Stimulated activated CD4-positive, alpha-beta T cell treated with anti-CD3 and anti-CD28 coated beads, Interleukin-2, amount 100 ng/mL, for 48 hours (primary cell): ENCODE measurements at places on chromosomes 11 and 22.

DNA sequence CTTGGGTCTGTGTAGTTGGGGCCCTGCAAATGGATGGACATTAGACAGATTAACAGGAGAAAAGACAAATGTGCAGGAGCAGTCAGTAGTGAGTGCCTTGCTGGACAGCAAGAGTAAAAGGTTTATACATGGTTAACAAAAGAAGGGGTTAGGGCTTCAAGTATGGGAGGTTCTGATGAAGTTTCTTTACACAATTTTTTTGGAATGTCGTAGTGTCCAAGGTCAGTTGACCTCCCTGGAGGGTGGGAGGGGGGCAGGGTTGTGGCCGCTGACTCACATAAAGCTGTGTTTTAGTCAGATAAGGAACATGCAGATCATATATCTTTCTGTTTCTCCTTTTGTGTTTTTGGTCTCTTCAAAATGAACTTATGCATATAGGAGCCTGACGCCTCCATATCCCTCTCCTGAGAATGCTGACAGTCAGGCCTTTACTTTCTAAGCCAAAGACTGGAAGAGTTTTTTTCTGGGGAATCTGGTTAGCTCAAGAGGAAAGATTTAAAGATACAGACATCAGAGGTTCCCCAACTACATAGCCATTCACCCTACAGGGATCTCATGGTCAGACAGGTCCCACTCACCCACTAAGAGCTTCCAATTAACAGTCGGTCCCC, 134.3 kb downstream of the NECTIN1 start:
- DNase-seq: no peak

DNA sequence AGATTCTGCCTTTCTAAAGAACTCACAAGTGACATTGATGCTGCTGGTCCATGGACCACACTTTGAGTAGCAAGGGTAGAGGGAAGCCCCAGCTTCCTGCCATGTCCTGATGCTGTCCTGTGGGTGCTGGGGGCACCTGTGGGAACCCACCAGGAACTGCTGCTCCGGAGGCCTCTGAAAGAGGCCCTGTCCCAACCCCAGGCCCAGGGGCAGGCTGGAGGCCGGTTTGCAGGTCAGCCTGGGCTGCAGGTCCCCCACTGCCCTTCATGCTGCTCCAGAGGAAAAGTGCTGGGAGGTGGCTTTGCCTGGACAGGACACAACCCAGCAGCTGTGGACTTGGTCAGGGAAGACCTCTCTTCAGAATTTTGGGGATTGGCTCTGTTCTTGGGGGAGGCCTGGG, 44.8 kb upstream of the SLC22A12 start:
- no peak for DNase-seq

DNA sequence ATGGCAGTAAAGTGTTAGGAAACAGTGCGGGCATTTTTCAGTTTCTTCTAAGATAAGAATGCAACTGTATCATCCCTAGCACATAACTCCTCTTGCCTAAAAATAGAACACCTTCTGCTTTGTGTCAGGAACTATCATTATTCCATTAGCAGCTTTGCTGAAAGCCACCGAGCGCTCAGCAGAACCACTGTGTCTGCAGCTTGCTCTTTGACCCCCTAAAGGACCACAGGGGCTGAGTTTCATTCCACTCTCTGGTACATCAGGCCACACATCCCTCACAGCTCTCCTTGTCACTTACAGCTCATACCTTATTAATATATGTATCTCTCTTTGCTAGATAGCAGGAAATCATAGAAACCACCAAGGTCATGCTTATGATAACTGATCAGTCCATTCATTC, 360.2 kb downstream of the KCNA4 start:
- DNase-seq: no peak

GRCh38 chr22:35065183-35065582, 775 bp upstream of the ISX start:
- DNase-seq: no peak

DNA sequence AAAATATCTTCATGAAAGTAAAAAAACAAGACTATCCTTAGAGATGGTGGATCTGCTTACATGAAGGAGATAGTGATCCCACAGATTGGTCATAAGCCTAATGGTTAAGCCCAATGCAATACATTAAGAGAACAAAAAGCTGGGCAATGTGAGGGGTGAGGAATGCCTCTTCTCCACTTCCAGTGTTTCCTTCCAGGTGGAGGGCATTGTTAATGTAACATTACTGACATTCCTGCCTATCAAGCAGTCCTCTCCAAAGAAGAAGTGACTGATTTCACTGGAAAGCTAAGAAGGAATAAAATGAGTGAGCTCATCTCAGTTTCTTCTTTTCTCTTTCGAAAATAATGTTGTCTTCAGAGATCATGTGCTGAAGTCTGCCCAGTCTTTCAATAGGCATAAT, 207.8 kb downstream of the RAB38 start:
- DNase-seq: no peak

GRCh38 chr22:25008666-25009065, 56.1 kb downstream of the KIAA1671 start:
- no peak for DNase-seq

DNA sequence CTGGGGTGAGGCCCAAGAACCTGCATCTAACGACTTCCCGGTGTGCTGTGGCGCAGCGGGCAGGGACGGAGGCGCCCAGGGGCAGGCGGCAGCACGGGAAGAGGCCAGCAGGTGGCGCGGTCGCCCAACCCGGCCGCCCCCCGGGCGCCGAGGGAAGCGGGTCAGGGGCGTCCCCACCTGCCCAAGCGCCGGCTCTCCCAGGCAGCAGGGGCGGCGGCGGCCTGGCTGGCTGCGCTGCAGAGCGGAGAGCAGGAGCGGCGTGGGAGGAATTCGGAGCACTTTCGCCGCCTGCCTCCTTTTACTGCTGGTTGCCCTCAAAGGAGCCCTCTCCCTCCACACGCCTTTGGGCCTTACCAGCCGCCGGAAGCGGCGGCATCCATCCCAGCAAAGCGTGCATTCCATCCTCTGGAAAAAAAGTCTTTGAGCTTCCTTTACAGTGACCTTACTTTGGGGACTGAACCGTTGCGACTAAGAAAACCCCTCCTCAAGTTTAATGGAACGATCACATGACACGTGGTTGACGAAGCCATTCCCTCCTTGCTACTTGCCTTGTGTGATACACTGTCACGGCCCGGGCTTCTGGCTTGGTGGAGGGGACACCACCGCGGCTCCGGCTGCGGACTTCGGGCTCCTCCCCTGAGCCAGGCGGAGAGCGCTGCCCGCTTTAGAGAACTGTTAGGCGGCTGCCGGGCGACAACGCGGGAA, 106.8 kb upstream of the CLMP start:
- DNase-seq: peak; percentile 73

DNA sequence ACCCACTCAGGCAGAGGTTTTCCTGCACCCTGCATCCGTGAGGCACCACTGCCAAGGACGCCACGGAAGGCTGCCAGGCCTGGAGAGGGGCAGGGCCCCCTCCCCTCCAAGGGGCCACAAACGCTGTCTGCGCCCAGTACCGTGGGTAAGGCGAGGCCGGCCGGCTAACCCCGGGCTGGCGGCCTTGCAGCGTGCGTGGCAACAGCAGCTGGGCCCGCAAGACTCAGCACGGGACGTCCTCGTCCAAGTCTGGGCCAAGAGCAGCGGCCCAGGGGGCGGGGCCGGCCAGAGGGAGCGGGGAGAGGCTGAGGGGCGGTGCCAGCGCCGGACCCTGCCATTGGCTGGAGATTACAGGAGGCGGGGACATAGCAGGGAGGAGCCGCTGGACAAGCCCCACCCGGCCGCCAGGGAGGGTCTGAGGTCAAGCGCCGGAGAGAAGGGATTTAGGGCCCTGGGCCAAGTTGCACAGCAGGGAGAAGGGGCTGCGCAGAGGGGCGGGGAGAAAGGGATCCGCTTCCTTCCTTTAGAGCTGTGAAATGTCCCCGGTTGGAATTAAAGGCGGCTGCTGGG, 16.0 kb downstream of the SLC43A1 start:
- DNase-seq: peak; percentile 41

DNA sequence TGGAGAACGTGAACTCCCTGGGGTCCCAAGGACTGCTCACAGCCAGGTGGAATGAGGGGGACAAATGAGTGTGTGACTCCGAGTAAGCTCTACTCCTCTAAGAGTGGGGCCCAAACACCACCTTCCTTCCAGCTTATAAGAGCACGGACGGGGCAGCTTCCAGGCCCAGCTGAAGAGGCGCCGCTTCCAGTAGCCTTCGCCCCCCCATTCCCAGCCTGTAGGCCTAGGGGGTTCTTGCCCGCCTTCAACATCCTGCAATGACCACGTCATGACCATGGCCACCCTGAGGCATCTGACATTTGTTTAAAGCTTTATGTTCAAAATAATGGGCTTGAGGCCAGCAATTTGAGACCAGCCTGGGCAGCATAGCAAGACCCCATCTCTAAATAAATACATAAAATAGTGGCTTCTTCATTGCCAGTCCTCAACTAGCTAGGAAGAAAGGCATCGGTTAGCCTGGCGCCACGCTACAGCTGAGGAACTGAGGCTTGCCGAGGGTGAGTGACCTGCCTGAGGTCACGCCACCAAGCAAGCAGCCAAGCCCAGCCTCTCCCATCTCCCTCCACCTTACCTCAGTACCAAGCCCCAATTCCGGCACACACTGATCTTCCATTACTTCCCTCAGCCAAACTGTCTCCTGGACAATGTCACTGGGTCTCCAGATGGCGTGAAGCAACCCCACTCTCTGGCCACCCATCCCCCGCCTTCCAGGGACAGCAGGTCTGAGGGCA, 7.8 kb upstream of the TNFRSF13C start:
- DNase-seq: no peak

DNA sequence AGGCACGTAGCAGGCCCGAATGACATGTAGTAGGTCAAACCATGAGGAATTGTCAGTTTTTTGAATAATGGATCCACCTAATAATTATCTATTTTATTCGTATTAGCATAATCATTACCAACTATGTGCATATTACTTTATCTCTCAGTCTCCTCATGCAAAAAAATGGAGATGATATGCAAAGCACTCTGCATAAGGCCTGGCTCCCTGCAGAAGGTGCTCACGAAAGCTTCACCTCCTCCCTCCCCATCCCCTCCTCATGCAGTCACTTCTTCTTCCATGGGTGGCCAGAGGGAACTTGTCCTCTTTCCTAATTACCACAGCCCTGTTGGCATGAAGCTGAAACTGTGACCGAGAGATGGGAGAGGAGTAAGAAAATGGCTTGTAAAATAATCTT, 20.8 kb upstream of the TSKU start:
- DNase-seq: no peak

DNA sequence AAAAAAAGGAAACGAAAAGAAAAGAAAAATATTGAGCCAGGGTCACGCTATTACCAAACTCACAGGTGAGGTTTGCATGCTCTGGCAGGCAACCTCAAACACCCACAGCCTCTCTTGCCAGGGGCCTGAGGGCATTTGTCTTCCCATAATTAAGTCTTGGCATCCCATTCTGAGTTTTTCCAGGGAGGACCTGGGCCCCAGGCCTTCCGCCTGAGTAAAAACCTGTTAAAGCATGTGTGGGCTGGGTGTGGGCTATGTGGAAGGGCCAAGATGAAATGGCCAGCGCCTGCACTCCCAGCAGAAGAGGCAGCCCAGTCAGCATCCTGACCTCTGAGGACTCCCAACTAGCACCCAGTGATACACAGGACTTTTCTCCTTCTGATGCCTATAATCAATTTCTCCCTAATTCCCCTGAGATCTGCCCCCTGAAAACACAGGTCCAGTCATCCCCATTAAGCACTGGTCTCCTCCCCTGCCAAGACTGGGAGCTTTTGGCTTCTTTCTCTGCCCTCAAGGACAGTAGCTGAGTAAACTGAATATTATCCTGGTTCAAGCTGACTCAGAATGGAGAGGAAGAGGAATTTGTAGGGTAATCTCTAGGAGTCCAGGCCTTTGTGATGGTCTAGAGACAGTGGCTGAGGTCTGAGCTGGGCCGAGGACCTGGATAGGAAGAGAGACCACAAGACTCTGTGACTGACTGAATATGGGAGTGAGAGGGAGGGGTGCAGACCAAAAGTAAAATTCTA, 35.6 kb upstream of the ACER3 start:
- no peak for DNase-seq

- no peak for DNase-seq
These were observed 15.6 kb downstream of the KIAA1671 start for GRCh38 chr22:24968066-24968561.
